ENCODE measurements at places on chromosomes 16 and 17.

DNA sequence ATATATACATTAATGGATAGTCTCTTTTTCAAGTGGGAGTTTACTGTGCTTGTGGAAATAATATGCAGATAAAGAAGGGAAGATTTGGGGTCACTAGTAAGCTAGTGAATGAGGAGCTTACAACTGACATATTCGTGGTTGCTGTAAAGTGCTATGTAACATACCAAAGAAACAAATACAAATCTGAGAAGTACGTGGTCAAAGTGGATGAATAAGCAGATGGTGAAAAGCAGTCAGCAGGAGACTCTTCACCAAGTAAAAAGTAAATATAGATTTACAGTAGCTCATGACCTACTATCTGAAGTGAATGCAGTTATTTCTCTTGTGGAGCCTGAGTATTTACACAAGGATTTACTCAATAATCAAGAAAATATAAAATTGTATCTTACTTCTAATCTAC lies 136.6 kb upstream of the ELAC2 start:
- peak; percentile 0 for DNase-seq

DNA sequence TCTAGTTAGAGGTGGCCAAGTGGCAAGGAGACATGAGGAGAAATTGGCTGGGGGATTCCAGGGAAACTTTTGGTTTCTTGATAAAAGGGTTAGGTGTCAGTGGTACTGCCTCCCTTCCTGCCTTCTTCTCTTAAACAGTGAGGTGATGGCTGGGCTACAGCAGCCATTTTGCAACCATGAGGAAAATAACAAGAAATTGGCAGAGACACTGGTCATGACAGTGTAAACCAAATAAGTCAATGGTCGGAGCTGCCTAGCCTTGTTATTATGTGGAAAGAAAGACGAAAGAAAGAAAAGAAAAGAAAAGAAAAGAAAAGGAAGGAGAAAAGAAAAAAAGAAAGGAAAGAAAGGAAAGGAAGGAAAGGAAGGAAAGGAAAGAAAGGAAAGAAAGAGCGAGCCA lies 63.9 kb downstream of the CPPED1 start:
- no peak for DNase-seq

DNA sequence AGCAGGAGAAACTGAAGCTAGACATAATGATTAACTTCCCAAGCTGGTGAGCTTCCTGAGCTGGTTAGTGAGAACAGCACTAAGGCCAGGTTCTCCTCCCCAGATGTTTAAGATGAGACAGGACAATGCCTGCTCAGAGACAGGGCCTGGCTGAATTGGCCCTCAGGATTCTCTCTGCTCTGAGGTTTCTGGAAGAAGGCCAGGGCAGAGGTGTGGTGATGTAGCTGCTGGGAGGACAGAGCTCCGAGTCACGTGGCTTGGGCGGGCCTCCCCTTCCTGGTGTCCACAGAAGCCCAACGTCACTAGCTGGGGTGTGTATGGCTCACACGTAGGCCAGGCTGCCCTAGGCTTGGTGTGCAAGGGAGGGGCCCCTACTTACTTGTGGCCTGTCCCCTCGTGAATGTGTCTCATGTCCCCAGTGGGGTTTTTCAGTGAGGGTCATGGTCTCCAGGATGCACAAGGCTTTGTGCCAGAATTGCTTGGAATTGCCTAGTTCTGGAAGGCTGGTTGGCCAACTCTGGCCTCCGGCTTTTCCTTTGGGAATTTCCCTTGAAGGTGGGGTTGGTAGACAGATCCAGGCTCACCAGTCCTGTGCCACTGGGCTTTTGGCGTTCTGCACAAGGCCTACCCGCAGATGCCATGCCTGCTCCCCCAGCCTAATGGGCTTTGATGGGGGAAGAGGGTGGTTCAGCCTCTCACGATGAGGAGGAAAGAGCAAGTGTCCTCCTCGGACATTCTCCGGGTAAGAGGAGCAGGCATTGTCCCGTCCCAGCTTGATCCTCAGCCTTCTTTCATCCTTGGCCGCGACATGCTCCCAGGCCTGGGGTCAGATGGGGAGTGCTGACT lies 3.4 kb downstream of the NOD2 start:
- no peak for DNase-seq

DNA sequence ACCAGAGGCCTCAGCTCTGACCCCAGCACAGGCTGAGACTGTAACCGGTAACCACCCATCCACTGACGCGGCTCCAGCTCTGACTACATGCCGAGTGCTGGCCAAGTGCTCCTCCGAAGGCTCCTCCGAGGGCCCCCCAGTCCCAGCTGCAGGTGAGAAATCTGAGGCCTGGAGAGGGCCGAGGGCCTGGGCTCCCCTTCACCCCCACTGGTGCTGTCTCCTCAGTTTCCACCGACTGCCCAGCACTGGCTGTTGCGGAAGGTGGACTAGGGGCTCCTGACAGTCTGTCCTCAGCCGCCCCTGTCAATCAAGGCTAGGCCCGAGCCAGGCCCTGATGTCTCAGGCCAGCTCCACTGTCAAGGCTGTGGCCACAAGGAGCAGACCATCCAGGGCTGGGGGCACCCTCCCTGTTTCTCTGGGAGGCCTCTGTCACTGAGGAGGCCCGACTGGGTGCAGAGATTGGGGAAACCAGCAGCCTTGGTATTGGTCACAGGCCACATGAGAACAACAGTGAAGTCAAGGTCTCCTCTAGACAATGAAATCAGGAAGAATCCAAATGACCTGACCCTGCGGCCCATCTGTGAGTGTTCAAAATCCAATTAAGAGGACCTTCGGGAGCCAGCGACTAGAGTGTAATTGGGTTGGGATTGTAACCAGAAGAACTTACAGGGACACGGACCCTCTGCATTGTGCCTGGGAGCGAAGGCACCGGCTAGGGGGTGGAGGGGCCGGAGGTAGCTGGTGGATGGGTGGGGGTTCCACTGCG lies 5.1 kb downstream of the TMEM235 start:
- DNase-seq: no peak

DNA sequence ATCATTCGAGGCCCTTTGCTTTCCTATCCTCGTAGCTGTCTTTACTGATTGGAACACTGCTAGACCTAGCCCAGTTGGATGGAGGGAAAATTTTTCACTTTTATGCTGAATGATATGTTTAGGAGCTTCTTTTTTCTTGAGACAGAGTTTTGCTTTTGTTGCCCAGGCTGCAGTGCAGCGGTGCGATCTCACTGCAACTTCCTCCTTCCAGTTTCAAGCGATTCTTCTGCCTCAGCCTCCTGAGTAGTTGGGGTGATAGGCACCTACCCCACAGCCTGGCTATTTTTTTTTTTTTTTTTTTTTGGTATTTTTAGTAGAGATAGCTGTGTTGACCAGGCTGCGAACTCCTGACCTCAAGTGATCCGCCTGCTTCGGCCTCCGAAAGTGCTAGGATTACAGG lies 17.3 kb upstream of the PSMC5 start:
- DNase-seq: no peak

DNA sequence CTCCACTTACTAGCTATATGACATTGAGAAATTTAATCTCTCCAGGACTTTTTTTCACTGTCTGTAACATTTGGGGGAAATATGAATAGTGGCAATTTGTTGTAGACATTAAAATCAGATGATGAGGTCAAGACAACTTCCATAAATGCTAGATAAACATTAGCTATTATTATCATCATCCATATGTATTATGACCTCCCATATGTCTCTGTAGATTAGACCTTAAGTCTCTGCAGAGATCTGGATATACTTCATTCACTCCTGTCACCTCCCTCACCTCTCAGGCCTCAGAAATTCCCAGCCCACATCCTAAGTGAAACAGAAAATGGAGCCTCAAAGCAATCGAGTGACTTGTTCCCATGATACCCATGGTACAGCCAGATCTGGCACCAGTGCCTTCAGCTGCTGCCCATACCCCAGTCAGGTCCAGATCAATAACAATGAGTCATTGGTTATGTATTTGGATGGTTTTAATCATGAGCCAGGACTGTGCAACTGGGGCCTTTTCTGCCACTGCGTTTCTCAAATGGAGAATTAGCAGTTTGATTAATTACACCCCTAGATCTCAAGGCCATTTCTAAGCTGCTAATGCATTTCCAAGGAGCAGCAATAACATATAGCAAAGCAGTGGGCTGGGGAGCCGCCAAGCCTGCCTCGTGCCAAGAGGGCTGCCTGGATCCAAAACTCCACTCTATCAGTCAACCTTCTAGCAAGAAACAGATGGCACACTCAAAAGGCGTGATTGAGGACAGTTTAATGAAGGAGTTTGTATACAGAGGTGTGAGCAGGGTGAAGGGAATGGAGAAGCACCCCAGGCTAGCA lies 2.6 kb upstream of the FDXR start:
- peak; percentile 76 for DNase-seq

GRCh38 chr16:15141586-15141985 lies 47.5 kb upstream of the RRN3 start:
- no peak for DNase-seq

GRCh38 chr16:53545433-53545832 lies 42.4 kb upstream of the AKTIP start:
- DNase-seq: no peak

DNA sequence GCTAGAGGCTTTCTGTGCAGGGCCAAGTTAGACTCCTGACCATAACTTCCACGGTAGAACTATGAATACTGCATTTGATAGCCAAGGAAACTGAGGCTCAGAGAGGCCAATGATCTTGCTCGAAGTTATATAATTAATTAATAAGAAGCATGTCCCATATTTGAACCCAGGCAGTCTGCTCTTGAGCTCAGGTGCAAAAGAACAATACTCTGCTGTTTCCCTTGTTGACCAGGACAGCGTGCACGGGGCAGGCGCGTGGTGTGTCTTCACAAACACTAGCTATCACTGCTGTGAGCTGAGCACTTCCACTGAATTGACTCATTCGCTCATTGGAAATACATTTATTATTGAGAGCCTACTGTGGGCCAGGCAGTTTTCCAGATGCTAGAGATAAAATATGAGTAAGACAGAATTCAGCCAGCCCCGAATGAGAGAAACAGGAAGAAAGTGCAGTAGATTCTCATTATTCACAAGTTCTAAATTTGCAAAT lies 1.6 kb downstream of the CHD9 start:
- no peak for DNase-seq

- peak; percentile 95 for DNase-seq
Measured at GRCh38 chr17:57408071-57408811, 151.9 kb downstream of the MSI2 start.

DNA sequence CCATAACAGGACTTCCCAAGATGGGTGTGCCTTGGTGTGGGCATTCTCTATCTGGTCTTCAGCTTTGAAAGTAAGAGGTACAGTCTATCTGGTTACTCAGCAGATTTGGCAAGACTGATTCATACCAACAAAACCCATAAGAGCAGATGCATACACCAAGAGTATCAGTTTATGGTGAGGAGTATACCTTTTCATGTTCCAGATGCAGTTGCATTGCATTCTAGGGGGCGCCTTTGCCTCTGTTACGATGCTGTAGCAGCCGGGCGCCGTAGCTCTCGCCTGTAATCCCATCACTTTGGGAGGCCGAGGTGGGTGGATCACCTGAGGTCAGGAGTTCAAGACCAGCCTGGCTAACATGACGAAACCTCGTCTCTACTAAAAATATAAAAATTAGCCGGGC lies 31.1 kb upstream of the CARMIL2 start:
- no peak for DNase-seq

- peak; percentile 51 for DNase-seq
Measured at GRCh38 chr17:72477491-72477890, 356.7 kb downstream of the SOX9 start.

GRCh38 chr17:34639706-34640425 lies 60.5 kb downstream of the TMEM132E start:
- DNase-seq: peak; percentile 89

DNA sequence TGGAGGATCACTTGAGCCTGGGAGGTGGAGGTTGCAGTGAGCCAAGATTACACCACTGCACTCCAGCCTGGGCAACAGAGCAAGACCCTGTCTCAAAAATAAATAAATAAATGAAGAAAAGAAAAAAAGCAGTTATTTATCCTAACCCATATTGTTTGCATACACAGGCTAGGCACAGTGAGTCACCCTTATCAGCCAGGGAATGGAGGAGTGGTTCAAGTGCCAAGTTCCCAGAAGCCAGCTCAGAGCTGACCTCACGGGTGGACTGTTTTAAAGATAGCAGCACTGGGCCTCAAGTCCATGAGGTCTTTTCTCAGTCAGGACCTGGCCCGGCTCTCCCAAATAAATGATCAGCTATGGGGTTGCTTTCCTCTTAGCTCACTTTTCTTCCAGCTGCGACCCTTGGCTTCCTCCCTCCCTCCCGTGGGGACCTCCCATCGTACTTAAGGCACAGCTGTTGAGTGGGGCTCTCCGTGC lies 22.6 kb upstream of the MGAT5B start:
- peak; percentile 24 for DNase-seq

DNA sequence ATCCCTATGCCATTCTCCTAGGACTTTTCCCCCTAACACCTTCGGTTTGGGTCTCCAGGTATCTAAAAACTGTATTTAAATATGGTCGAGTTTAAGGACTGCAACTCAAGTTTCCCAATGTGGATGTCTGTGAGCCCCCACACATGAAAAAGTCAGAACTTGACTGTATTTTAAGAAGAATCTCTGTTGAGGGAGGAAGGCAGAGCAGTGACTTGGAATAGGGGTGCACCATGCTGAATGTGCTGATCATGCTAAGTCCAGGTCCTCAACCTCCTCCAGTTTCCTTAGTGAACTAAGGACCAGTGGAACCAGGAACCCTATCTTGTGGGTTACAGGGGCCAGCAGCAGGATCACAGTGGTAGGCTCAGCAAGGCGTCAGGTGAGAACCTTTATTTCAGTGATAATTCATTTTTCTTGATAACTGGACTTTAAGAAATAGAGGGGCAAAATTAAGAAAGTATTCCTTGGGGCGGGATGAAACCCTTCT lies 19.5 kb downstream of the GRB7 start:
- DNase-seq: no peak

GRCh38 chr16:53775821-53776431 lies 72.0 kb downstream of the FTO start:
- peak; percentile 55 for DNase-seq

DNA sequence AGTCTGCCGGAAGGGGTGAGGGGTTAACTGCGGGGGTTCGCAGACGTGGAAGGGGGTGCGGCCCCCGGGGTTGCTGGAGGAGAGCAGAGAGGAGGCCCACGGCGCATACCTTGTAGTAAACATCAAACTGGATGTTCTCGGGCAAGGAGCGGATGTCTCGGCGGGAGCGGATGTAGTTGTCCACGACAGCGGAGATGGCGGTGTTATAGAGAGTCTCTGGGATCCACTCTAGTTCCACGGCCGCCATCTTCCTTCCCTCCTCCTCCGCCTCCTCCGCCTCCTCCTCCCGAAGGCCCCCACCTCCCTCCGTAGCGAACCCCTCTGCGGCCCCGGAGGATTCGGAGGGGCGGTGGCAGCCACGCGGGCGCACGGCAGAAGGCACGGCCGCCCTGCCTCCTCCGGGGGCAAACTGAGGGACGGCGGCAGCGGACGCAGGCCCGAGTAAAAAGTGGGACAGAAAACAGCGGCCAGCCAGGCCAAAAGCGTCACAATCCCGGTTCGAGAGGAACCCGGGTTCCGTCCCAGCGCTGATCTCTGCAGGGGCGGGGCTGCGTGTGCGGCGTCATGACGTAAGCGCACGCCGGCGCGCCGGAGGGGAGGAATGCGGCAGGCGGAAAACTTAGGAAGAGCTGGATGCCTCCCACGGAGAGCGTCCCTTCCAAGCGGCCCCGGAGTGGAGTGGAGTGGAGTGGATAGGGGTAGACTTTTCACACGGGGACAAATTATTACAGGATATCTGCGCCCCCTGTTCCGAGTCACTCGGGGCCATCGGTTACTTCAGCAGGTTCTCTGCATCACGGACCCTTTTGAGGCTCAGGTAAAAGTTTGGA lies at the start of gene APPBP2:
APPBP2 (minus strand) TSS at position 558 of the 830 bp plus-strand sequence; CDS start at position 247, 311 bp downstream.
- peak; percentile 94 for DNase-seq

- no peak for DNase-seq
Measured at GRCh38 chr17:48754500-48755261, 26.1 kb upstream of the HOXB13 start.

GRCh38 chr16:83942815-83943515 lies 10.1 kb upstream of the OSGIN1 start:
- DNase-seq: no peak

Data from NCI-H69 (cell line).